Esophagus squamous epithelium (tissue), 5 donors: ENCODE measurements at places on chromosomes 4 and X.

DNA sequence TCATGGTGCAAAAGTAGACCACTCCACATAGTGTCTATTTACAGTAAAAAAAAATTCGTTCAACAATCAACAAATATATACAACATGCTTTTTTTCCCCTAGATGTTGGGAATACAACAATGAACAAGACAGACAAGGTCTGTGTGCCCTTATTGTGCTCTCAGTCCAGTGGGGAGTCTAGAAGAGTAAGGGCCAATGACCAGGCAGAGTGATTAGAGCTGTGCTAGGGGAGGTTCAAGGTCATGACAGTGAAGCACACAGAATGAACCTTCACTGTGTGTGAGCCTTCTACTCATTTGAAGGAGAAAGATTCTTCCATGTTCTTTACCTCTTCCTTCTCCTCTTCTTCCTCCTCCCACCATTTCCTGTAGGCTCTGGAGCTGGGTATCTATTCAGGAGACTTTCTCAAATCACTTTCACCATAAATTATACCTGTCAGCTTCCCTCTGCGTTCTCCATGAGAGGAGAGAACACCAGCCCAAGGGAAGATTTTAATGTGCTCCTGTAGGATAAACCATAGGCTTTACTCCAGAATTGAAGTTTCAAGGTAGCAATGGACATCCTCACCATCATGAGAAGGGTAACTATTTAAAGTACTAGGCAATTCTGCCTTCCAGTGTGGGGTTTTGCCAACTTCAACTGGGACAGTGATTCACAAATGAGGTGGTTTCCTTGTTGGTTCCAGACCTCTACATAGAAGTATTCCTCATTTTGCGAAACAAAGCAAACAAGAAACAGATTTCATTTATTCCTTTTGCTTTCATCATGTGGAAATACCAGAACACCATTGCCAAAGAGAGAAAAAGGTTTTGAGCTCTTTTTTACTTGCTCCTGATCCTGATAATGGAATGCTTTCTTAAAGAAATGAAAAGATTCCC is 246.9 kb upstream of the GPC4 start:
- no peak for DNase-seq

GRCh38 chrX:115560978-115561604 is at the start of gene PLS3:
Gene PLS3, plus strand, starts transcription at chrX:115561174. Its CDS starts 49,077 bp downstream, at chrX:115610251.
- DNase-seq, result peak; percentile 2

- DNase-seq, result no peak
Observed at GRCh38 chr4:2352729-2353221, 65.7 kb downstream of the ZFYVE28 start.

- no peak for DNase-seq
Observed at GRCh38 chr4:113837397-113837796, 75.9 kb upstream of the CAMK2D start.

- no peak for DNase-seq
Observed at GRCh38 chr4:157502656-157503055, 282.1 kb downstream of the GRIA2 start.

GRCh38 chr4:89420507-89420906 is 112.9 kb upstream of the GPRIN3 start:
- DNase-seq, result no peak

DNA sequence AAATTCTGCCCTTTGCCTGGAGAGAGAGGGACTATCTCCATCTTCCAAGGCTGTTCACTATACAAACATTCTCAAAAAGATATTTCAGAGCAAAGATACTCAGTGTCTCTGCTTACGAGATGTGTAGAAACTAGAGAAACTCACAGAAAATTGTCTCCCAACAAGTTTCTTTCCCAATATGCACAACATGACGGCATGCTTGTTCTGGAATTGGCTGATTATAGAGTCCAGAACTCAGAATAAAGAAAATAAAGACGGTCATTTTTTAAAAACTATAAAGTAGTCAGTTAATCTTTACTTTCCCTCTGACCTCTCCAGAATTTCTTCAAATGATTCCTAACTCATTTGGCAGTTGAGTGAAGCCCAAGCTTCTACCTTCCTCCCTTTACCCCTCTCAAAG is 285.5 kb upstream of the KLF3 start:
- DNase-seq, result no peak

- no peak for DNase-seq
Observed at GRCh38 chr4:20487852-20488251, 212.4 kb upstream of the PACRGL start.

- DNase-seq, result no peak
Observed at GRCh38 chr4:69894186-69894585, 34.2 kb upstream of the SULT1E1 start.

DNA sequence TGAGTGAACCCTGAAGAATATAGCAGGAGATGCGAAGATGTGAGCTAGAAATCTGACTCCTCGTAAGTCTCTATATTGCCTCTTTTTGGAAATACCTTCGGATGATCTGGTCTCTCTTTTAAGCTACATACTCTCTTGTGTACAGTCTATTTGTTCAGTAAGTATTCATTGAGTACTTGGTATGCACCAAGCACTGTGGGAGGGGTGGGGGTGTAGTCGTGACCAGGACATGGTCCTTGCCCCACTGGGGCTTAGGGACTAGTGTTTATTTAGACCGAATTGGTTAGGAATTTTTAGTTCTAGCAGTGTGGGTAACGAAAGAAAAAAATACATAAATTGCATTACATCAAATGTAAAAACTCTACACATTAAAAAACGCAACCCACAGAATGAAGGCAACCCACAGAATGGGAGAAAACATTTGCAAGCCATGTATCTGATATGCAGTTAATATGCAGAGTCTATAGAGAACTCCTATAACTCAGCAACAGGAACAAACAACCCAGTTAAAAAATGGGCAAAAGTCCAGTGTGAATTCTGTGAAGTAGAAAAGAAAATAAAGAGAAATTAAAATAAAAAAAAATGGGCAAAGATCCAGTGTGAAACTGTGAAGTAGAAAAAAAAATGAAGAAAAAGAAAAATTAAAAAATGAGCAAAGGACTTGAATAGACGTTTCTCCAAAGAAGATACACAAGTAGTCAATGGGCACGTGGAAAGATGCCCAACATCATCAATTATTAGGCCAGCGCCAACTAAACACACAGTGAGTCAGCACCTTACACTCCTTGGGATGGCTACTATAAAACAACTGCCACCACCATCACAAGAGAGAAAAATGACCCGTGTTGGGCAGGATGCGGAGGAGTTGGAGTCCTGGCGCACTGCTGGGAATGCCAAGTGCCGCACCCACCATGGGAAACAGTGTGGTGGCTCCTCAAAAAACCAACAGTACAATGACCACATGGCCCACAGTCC is 43.8 kb downstream of the RGS12 start:
- DNase-seq, result no peak

- no peak for DNase-seq
Observed at GRCh38 chrX:110415440-110416170, 57.0 kb downstream of the RTL9 start.

GRCh38 chr4:38177035-38177546 is 216.9 kb downstream of the PTTG2 start:
- DNase-seq, result no peak

DNA sequence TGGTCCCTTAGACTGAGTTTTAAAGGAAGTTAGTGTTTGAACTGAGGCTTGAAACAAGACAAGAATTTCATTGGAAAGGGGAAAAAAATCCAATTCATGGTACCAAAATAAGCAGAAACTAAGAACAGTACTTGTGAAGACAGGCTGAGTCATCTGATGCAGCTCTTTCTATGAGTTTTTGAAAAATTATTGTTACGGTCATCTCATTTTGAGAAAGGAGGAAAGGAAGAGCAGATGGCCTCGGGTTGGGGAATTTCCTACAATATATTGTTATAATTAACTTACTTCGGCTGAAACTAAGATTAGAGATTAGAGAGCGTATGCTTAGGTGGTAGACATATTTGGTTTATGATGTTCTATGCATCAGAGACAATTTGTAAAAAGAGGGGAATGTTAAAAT is 2164.8 kb upstream of the AGA start:
- no peak for DNase-seq

GRCh38 chrX:40746521-40746920 is 11.2 kb upstream of the MED14 start:
- DNase-seq, result no peak

GRCh38 chrX:100207331-100208024 is 202.6 kb downstream of the PCDH19 start:
- no peak for DNase-seq

GRCh38 chr4:182835006-182835740 is 82.0 kb downstream of the DCTD start:
- no peak for DNase-seq

- no peak for DNase-seq
Observed at GRCh38 chr4:17807446-17807845, 3.1 kb downstream of the DCAF16 start.

- no peak for DNase-seq
Observed at GRCh38 chr4:77445823-77446222, 159.8 kb upstream of the CXCL13 start.

DNA sequence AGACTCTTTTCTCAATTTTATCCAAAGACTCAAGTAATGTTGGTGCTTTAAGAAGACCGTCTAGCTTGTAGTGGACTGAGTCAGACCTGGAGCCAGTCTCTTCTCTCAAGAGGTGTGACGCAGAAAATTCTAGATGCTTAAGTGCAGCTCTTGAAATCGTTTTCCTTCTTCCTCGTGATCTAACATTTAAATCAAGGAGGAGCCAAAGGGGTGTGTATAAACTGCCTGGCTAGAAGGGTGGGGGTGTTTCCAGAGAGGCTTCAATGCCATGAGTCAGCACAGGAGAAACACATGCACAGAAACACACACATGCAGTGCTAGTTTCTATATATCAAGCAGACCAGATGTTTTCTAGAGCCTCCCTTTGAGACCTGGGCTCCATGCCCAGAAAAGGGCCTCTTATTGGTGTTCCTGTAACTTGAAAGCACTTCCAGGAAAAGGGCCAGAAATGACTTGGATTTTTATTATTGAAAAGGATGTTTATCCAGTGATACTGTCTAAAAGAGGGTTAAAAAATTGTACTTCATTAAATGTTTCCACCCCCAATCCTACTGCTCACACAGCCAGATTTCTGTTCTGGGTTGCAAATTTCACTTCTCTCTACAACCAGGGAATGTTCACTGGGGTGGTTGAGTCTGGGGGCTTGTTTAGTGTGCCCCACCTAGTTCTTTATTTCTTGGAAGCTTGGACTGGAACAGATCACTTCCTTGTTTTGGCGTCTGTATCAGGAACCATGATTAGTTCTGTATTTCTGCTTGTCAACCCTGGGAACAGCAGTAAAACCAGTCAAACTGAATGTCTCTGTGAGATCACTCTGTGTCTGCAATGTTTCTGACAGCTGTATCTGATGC is at the start of gene CLIC2:
Gene CLIC2 (minus strand): TSS at position 129 of the 851 bp plus-strand sequence. CDS start 187 bp downstream, outside the sequence.
- no peak for DNase-seq

- no peak for DNase-seq
Observed at GRCh38 chrX:97155816-97156215, 272.1 kb downstream of the RPA4 start.

DNA sequence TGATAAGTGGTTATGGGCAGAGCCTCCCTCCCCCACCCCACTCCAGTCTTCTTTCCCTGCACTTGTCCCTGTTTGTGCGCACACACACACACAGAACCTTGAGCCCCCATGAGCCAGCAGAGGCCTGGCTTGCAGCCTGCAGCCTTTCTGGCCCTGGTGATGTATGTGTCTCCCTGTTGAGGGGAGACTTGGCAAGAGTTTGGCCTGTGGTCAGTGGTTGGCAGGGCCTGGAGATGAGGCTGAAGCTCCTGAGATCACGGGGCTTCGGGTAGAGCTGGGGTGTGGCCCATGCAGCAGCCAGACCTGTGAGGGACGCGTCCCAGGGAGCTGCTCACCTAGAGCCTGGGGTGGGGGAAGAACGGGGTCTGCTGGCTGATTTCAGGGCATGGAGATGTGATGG is 2.3 kb downstream of the GPR173 start:
- no peak for DNase-seq

DNA sequence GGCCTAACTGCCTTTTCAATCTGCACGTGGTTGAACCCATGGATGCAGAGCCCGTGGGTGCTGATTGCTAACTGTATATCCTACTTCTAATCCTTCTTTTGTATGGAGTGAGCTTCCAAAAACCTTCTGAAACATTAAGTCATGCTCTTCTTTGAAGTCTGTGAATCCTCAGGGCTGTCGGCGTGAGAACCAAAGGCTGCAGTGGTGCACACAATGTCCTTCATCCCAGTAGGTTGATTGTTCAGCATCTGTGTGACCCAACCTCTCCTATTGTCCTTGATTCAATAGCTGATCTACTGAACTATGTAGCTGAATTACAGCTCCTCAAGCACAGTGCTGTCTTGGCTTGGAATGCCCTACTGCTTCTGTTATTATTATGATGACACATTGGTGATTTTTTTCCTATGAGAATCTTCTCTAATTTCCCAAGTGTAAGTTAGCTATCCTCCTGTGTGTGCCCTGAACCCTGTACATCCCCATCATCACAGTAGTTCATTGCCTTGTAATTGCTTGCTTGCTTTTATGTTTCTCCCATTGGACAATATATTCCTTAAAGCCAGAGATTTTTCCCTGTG is 294.6 kb downstream of the TRIML1 start:
- DNase-seq, result no peak

GRCh38 chr4:3365871-3366842 is 73.3 kb downstream of the RGS12 start:
- DNase-seq, result no peak

DNA sequence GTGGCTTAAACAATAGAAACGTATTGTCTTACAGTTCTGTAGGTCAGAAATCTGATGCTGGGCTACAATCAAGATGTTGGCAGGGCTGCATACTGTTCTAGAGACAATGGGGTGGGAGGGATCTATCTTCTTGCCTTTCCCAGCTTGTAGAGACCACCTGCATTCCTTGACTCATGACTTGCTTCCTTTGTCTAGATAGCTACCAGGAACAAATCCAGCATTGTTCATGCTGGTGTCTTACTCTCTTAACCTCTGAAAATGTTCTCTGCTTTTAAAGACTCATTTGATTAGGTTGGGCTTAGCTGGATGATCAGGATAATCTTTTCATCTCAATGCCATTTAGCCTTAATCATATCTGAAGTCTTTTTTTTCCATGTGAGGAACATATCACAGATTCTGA is 169.0 kb downstream of the ZNF330 start:
- DNase-seq, result no peak

DNA sequence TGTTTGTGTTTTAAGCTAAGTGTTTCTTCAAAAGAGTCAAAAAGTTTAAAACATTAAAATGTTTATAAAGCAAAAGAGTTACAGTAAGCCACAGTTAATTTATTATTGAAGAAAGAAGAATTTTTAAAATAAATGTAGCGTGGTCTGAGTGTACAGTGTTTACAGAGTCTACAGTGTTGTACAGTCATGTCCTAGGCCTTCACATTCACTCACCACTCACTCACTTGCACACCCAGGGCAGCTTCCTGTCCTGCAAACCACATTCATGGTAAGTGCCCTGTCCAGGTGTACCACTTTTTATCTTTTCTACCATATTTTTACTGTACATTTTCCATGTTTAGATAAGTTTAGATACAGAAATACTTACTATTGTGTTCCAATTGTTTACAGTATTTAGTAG is 239.7 kb upstream of the AGA start:
- no peak for DNase-seq

- DNase-seq, result no peak
Observed at GRCh38 chr4:111937368-111937767, 207.9 kb upstream of the FAM241A start.

- no peak for DNase-seq
Observed at GRCh38 chr4:136281307-136281706, 1251.0 kb downstream of the PCDH18 start.

- DNase-seq, result no peak
Observed at GRCh38 chr4:165972747-165973146, 99.7 kb downstream of the TLL1 start.
